CD8-positive, alpha-beta memory T cell (primary cell): ENCODE measurements at places on chromosomes 5 and 9. TPM values are rescaled to one million over a fixed set of nuclear protein-coding genes. Genes with fewer than 3 reads are reported as not detected.

- H3K36me3 ChIP-seq, result no peaks in the 10 kb centered on the region
- H3K27me3 ChIP-seq, result no peaks in the 10 kb centered on the region
- no peaks in the 10 kb centered on the region for H3K4me1 ChIP-seq
- no peak overlapping the region for H3K4me3 ChIP-seq
These were observed 214.8 kb downstream of the ISL1 start for GRCh38 chr5:51598026-51598425.

GRCh38 chr5:114191441-114191840 is 170.4 kb upstream of the KCNN2 start:
- no peaks in the 10 kb centered on the region for H3K27me3 ChIP-seq
- no peak overlapping the region for H3K4me3 ChIP-seq
- DNase-seq, result no peak

DNA sequence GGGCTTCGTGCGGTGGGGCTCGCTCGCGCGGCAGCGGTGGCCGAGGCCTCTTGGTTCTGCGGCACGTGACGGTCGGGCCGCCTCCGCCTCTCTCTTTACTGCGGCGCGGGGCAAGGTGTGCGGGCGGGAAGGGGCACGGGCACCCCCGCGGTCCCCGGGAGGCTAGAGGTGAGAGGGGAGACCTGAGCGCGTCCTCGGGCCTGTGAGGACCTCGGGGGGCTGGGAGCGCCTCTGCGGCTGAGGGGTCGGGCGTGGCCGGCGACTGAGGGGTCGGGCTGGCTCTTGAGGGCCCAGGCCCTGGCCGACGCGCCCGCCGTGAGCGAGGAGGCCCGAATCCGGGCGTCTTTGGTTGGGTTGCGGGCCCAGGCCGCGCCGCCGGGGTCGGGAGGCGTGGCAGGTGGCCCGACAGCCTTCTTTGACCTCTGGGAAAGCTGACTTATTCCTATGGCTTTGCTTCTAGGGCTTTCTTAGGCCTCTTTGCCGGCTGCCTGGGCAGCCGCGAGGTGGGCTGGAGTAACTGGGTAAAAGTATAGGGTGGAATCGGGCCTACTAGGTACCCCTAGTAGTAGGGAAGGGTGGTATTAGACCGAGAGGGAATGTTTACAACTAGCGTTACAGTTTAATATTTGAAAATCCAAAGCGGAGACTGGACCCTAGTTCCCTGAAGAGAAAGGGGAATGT is at the start of gene CANX:
CANX (plus strand) TSS at position 33 of the 681 bp plus-strand sequence. CDS start 6,715 bp downstream, outside the sequence.
- H3K36me3 ChIP-seq, result no peaks in the 10 kb centered on the region
- H3K27me3 ChIP-seq, result no peaks in the 10 kb centered on the region
- no peak for DNase-seq
- H3K4me3 ChIP-seq, result peak within 1 kb of the TSS; percentile 90
- H3K4me1 ChIP-seq, result peaks cover 41% of the 10 kb centered on the region

DNA sequence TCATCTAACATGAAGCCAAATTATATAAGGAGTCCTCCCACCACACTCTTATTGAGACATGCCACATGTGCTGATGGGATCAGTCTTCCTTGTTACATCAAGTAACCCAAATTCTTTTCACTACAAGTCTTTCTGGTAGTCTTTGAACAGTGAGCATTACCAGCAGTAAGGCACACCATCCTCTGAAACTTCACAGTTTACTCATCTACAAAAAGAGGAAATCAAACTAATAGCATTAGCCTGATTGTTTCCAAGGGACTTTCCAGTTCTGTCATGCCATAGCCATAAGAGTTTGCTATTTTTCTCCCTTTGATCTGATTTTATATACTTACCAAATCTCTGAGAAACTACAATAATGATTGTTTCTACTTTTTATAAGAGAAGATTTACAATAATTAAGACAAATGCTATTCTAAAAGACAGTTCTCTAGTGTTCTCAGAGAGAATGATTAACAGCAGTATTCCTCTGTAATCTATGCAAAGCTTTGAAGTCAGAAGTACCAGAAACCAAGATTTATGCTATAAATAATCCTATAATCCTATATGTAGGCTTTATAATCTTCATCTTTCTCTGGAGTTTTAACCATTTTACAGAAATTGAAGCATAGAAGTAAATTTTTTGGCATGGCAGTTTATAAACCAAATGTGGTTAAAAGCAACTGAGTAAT is 166.2 kb upstream of the ACO1 start:
- H3K27me3 ChIP-seq, result no peaks in the 10 kb centered on the region
- H3K27ac ChIP-seq, result no peak overlapping the region
- no peaks in the 10 kb centered on the region for H3K4me1 ChIP-seq
- DNase-seq, result no peak
- H3K4me3 ChIP-seq, result no peak overlapping the region

DNA sequence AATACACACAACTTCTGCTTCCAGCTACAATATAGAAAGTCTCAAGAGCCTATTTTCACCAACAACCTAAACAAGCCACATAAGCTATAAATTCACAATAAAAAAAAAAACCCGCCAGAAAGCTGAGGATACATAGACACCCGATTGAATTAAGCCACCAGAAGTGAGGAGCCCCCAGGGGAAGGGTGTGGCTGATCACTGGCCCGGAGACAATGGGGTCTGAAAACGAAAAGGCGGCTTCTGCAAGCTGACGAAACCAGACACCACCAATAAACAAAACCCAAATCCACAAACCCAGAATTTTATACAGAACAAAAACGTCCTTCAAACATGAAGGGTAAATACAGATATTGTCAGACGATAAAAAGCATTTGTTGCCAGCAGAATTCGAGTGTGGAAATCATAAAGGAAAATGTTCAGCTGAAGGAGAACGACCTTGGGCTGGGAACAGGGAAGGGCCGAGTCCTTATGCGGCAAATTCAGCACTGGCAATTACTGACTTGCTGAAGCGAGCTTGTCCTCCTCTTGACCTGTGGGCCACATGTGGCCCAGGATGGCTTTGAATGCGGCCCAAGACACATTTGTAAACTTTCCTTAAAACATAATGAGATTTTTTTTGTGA is 39.6 kb upstream of the CEP72 start:
- peaks cover 4% of the 10 kb centered on the region for H3K27me3 ChIP-seq
- no peak overlapping the region for H3K27ac ChIP-seq
- no peaks in the 10 kb centered on the region for H3K36me3 ChIP-seq
- DNase-seq, result no peak

DNA sequence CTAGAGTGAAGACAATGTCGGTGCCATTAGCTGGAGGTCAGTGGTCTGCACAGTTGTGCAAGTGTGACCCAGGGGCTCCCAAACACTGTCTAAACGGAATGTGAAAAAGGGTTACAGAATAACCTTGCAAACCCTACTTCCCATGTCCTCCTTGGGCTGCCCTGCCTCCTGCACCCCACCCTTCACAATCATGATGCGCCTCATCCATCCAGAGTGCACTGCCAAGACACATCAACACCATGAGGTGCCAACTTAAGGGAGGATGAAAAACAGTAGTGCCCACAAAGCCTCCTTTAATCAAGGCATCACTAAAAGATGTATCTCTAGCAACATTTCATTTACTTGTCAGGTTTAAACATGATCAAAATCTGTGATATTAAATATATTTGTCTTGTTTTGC is 87.1 kb downstream of the SETX start:
- H3K27me3 ChIP-seq, result no peaks in the 10 kb centered on the region
- no peak overlapping the region for H3K27ac ChIP-seq

- no peak for DNase-seq
- H3K27ac ChIP-seq, result no peak overlapping the region
- no peaks in the 10 kb centered on the region for H3K36me3 ChIP-seq
- no peaks in the 10 kb centered on the region for H3K27me3 ChIP-seq
- H3K4me3 ChIP-seq, result no peak overlapping the region
These were observed 37.0 kb upstream of the TAF1L start for GRCh38 chr9:32672469-32672868.

GRCh38 chr9:97980918-97981845 is 2.0 kb upstream of the ANP32B start:
- peaks cover 39% of the 10 kb centered on the region for H3K4me1 ChIP-seq
- H3K4me3 ChIP-seq, result no peak overlapping the region
- H3K36me3 ChIP-seq, result no peaks in the 10 kb centered on the region
- no peak for DNase-seq
- peak overlapping the region; percentile 83 for H3K27ac ChIP-seq

DNA sequence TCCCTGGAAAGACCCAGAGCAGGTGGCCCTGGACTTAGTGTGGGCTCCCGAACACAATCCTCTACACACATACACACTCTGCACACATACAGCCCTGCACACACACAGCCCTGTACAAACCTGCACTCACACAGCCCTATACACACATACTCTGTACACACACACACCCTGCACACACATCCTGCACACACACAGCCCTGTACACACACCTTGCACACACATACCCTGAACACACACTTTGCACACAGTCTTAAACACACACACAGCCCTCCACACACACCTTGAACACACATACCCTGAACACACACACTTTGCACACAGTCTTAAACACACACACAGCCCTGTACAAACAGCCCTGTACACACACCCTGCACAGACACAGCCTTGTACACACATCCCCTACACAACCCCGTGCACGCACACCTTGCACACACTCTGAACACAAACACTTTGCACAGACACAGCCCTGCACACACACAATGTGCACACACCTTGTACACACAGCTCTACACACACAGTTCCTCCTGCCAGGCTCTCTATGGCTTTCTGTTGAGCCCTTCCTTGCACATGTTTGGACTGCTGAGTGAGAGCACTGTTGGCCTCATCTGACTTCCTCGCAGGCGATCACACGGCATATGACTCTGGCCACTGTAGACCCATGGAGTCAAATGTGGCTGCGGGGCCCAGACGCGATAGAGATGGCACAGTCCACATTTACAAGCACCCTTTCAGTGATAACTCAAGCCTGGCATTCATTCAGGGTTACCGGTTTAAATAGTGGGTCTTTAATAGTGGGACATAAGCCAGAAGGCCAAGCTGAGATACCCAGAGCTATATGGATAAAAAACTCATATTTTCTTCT is 245.7 kb upstream of the IRX1 start:
- no peak overlapping the region for H3K4me3 ChIP-seq
- H3K27me3 ChIP-seq, result no peaks in the 10 kb centered on the region

DNA sequence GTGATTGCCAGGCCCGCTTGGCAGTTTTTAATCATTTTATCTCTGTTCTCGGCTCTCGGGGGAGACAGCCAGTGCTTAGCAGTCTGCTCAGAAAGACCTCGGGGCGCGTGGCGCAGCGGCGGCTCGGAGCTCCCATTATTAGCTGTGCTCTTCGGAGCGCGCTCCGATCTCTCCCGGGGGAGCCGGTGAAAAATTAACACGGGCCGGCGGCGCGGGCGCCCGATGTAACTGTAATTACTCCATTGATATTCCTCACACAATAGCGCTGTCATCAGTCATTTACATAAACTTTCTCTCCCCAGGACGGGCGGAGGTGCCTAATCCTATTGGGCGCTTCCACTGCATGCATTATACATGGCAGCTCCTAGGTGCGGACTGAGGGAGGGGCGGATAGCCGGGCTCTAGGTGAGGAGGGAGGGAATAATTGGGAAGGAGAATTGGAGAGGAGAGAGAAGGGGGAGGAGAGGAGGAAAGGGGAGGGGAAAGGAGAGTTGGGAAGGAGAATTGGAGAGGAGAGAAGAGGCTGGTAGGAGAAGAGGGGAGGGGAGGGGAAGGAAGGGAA is 24.9 kb downstream of the LMX1B start:
- no peak for DNase-seq
- no peak overlapping the region for H3K27ac ChIP-seq
- H3K4me3 ChIP-seq, result no peak overlapping the region
- no peaks in the 10 kb centered on the region for H3K4me1 ChIP-seq
- H3K27me3 ChIP-seq, result peaks cover 4% of the 10 kb centered on the region

GRCh38 chr5:149583394-149583793 is 2.1 kb downstream of the ARHGEF37 start:
- H3K36me3 ChIP-seq, result no peaks in the 10 kb centered on the region
- DNase-seq, result no peak
- H3K27ac ChIP-seq, result no peak overlapping the region
- H3K4me3 ChIP-seq, result no peak overlapping the region
- H3K27me3 ChIP-seq, result peaks cover 10% of the 10 kb centered on the region

GRCh38 chr5:42912184-42912798 is 100.6 kb upstream of the SELENOP start:
- H3K27ac ChIP-seq, result no peak overlapping the region
- H3K27me3 ChIP-seq, result no peaks in the 10 kb centered on the region
- H3K4me3 ChIP-seq, result no peak overlapping the region
- peak; percentile 47 for DNase-seq

DNA sequence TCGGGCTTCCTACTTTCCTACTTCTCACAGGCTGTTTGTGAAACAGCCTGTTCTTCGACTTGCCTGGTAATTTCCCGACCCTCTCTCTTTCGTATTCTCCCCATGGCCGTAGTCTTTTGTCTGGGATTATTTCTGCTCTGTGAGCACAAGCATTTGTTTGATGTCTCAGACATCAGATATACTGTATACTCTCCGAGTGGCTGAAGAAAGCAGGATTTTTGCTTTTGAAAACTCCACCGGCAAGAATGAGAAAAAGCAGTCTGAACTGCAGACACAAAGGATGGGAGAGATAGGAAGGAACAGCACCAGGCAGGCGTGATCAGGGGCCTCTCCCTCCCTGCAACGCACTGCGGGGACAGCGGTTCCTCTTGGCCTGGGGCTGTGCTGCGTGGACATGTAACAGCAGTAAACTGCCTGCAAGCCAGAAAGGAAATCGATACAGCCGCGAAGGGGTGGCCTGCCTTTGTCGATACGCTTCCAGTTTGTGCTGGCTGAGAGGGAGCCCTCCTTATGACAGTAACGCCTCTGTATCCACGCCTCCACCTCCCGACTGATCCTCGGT is 313.9 kb upstream of the TLE4 start:
- H3K4me3 ChIP-seq, result no peak overlapping the region
- H3K4me1 ChIP-seq, result no peaks in the 10 kb centered on the region
- H3K27me3 ChIP-seq, result no peaks in the 10 kb centered on the region
- no peaks in the 10 kb centered on the region for H3K36me3 ChIP-seq
- H3K27ac ChIP-seq, result no peak overlapping the region

GRCh38 chr9:37425298-37425752 is 2.8 kb downstream of the GRHPR start:
- H3K27ac ChIP-seq, result no peak overlapping the region
- H3K4me1 ChIP-seq, result peaks cover 20% of the 10 kb centered on the region
- no peak for DNase-seq
- H3K27me3 ChIP-seq, result no peaks in the 10 kb centered on the region
- peaks cover 7% of the 10 kb centered on the region for H3K36me3 ChIP-seq
- no peak overlapping the region for H3K4me3 ChIP-seq

GRCh38 chr9:117205806-117206205 is 209.1 kb downstream of the ASTN2 start:
- DNase-seq, result no peak
- H3K4me3 ChIP-seq, result no peak overlapping the region
- no peaks in the 10 kb centered on the region for H3K27me3 ChIP-seq
- H3K4me1 ChIP-seq, result no peaks in the 10 kb centered on the region
- no peak overlapping the region for H3K27ac ChIP-seq

GRCh38 chr9:88531920-88532698 is 2.9 kb upstream of the NXNL2 start:
- H3K27ac ChIP-seq, result no peak overlapping the region
- peaks cover 7% of the 10 kb centered on the region for H3K27me3 ChIP-seq
- DNase-seq, result no peak
- no peaks in the 10 kb centered on the region for H3K36me3 ChIP-seq

CAVIN4 gene
- 0.20 TPM for total RNA-seq

PCDHGA2 gene
- total RNA-seq, result not detected

GPX3 gene
- not detected for total RNA-seq
